Urothelium cell line (cell line): ENCODE measurements at places on chromosomes 4 and X.

- DNase-seq = no peak
These were observed 8.2 kb downstream of the SYAP1 start for GRCh38 chrX:16727637-16728036.

DNA sequence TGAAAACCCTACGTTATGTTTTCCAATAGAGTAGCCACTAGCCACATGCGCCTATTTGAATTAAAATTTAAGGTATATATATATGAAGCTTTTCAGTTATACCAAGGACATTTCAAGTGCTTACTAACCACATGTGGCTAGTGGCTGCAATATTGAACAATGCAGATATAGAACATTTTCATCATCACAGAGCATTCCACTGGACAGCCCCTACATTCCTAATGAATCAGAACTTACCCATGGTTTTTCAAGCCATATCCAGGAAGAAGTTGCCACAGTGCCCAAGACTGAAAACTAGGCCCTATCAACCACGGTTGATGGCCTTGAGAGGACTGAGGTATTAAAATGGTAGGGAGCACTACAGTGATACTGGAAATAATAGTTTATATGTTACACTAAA, 29.7 kb downstream of the NEK1 start:
- DNase-seq = no peak

DNA sequence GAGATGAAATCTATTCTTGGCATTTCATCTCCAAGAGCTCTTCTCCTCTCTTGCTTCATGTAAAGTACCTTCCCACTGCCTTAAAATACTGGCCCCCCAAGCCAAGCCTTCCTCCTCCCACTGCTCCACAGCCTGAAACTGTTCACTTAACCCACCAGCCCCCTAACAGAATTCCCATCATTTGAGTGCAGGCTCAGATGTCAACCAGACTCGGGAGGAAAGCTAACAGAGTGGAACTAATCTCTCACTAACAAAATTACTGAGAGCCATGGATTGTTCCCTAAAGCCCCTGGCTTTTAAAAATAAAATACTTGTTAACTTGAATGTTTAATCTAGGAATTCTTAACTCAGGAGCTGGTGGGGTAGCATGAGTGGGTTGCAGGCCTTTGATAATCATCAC, 7.1 kb upstream of the DCUN1D4 start:
- DNase-seq = no peak

GRCh38 chr4:59243038-59243437, 1957.1 kb upstream of the ADGRL3 start:
- DNase-seq = no peak

DNA sequence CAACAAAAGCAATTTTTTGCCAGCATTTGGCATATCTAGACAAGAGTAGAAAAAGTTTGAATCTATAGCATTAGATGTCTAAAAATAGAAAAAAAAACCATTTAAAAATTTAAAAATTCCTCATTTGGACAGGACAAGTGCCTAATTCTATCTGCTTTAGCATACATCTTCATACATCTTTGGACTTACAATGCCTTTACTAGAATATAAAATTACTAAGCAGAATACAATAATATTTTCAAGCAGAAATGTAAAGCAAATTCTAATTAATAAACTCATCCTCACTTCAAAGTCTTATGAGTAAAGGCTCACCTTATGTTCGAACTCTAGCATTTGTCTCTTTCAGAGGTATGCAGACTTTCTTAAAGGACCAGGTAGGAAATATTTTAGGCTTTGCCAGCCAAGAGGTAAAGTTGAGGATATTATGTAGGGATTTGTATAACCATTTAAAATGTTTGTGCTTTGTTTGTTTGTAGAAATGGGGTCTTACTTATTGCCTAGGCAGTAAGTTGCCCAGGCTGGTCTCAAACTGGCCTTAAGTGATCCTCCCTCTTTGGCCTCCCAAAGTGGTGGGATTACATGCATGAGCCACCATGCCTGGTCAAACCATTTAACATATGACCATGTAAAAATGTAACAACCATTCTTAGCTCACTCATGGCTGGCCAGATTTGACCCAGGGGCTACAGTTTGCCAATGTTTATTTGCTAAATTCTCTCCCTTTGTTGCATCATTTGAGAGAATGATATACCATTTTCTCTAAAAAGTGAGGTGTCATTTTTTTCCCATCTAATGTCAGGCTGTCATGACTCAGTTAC, 29.1 kb downstream of the UGDH start:
- no peak for DNase-seq

DNA sequence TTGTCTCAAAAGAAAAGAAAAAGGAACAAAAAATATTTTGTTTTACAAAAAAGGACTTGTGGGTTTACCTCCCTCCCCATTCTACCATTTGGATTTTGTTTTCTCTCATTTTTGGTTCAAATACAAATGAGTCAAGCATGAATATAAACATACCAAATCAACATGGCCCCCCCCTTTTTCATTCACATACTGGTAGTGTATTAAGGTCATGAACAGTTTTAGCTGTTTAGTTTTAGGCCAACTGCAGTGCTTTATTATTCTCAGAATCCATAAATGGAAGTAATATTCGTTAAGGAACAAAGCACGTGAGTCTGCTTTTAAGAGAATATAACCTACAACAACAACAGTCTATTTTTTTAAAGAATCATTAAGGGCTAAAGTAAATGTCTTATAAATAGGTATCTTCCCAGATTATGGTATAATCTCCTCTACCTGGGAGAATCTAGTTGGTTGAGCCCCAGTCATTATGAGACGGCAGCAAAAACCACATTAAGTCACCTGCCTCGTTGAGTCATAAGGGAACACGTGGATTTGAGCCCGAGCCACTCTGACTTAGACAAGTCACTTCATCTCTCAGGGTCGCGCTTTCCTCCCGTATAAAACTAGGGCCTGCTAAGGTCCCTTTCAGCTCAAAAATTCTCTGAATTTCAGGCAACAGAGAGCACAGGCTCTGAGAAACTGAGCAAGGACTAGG, 26.7 kb downstream of the BCLAF3 start:
- DNase-seq = peak; percentile 2

DNA sequence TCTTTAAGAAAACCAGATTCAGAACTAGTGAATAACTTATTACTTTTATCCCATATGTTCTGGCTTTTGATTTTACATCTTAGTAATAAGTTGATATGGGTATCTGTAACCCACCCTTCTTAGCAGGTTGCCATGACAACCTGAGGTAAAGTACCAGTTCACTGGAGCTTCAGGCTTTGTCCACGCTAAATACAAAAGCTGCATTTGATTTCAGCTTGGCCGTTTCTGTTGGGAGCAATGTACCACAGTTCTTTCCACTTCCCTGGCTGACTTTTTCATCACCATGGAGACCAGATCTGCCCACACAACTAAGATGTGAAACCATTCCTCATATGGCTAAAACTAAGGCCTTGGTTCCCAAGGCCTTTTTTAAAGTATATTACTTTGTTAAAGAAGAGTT, 26.1 kb downstream of the KLHL34 start:
- no peak for DNase-seq

GRCh38 chrX:136170139-136170800, 22.9 kb downstream of the FHL1 start:
- no peak for DNase-seq

GRCh38 chr4:94802091-94802490, 44.3 kb downstream of the BMPR1B start:
- no peak for DNase-seq

GRCh38 chrX:53337101-53337500, 55.7 kb upstream of the IQSEC2 start:
- DNase-seq = no peak

DNA sequence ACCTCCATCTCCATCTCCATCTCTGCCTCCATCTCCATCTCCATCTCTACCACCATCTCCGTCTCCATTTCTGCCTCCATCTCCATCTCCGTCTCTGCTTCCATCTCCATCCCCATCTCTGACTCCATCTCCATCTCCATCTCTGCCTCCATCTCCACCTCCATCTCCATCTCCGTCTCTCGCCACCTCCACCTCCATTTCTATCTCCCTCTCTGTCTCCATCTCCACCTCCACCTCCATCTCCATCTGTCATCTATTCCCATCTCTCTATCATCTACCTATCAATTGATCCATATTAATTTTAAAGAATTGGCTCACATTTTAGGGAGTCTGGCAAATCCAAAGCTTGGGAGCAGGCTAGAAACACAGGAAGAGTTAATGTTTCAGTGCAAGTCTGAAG, 39.6 kb upstream of the CHRNA9 start:
- no peak for DNase-seq

GRCh38 chr4:122711919-122712318, 20.6 kb upstream of the BBS12 start:
- no peak for DNase-seq

DNA sequence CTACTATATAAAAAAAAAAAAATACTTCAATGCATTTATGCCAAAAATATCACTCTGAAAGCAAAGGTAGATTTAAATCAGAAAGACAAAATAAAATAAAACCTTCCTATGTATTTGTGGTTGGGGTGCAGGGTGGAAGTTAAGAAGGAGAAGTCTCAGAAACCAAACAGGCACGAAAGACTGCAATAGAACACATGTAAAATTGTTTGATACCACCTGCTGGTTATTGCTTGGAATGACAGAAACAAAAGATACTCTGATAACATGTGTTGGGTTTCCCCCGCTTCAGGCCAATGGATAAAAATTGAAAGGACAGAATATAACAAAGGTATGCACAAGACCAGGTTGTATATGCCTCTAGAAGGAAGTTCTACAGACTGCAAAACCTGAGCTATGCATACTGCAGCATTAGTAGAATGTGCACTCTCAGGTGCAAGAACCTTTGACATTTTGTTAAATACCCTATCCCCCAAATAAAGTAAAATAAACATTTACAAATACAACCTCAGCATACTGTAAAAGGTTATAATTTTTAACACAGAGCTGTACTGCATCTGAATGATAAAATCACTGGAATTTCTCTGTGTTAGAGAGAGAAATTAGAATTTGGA, 118.8 kb downstream of the GABRA2 start:
- peak; percentile 32 for DNase-seq

- no peak for DNase-seq
These were observed 120.4 kb downstream of the NDST3 start for GRCh38 chr4:118154649-118155048.

DNA sequence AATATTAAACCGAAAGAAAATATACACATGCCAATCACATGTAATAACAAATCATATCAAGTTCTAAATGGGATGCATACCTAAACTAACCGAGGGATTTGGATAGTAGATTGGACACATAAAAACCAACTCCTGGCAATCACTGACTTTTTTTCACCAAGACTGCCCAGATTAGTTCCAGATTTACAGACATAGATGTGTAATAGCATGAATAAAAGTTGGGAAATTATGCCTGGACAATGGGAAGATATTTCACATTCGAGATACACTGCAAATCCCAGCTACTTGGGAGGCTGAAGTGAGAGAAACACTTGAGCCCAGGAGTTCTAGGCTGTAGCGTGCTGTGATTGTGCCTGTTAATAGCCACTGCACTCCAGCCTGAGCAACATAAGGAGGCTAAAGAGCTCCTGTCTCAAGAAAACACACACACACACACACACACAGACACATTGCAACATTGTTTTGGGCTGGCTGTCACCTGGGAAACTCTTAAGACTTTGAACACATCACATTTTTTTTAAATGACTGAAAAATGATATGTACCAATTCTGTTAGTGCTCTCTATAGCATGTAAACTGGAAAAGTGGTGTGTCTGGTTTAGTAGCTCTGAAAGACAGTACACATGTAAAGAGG, 5.7 kb downstream of the RAB40A start:
- no peak for DNase-seq

DNA sequence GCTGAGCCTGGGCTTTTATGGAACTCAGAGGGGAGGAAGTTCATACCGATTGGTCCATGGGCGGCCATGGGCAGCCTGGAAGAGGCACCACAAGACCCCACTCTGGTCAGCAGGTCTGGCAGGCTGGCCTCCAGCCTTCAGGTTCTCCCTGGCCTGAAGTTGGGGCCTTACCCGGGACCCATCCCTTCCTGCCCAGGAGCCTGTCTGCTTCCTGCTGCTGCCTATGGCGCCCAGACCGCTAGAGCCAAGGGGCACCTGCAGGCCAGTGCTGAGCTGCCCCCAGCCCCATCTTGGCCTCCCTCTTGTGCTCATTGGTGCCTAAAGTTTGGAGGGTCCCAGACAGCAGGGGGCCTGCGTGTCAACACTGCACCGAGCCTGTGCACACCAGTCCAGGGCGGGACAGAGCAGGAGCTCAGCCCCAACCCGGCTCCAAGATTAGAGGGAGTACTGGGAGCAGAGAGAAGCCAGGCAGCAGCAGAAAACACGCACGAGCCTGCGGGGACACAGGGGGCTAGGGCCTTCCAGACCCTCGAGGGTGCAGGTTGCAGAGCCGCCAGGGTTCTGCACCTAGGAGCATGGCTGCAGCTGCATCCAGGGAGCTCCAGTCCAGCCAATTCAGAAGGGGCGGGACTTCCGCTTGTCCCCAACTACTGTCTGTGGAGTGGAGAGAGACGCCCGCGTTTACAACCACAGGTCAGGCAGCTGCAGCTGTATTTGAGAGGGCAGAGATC, 30.7 kb upstream of the ZNF280C start:
- DNase-seq = no peak

DNA sequence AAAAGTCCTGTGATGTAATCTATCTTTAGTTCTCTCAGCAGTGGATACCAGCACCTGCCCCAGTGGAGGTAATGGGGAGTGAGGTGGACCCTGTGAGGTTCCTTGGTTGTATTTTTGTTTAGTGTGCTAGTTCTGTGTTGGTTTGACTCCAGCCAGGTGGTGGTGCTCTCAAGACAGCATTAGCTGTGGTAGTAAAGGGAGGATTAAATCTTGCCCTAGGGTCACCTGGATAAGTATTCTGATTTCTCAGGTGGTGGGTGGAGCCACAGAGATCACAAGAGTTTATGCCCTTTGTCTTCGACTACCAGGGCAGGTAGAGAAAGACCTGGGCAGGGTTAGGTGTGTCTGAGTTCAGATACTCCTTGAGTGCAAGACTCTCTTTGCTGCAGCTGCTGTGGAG, 176.3 kb upstream of the EDA2R start:
- no peak for DNase-seq

DNA sequence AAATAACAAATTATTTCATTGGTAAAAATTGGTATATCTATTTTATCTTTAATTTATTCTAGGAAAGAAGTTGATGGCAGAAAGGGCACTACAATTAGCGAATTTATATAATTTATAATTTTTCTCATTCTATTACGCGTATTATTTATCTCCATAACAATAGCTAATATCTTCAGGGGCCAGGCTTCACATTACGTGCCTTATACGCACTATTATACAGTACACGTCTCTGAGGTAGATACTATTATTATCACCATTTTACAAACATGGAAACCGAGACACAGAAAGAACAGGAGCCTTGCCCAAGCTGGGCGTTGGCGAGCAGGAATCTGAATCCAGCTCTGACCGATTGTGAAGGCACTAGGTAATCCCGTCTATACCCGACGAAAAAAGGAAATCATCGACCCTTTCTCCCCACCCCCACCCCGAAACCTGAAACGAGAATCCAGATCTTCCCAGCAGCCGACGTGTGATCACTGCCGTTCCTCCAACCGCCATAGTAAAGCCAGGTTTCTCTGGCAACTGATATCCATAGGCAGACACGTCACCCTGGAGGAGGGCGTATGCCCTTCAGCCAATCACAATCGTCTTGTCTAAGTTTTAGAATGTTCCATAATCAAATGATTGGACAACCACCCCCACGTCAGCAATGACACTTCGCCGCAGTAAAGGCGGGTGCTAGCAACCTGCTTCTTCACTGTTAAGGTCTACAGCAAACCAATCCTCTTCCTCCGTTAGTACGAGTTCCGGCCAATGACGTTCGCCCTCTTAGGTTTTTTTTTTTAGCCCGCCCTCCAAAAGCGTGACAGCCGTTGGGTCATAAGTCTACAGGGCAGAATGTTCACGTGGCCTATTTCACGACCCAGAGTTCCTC, at the start of gene MORF4L2:
Gene MORF4L2 (minus strand): TSS at position 501 of the 874 bp plus-strand sequence. CDS start 9,672 bp downstream, outside the sequence.
- peak; percentile 66 for DNase-seq
